ENCODE measurements at places on chromosomes 2 and 18.

DNA sequence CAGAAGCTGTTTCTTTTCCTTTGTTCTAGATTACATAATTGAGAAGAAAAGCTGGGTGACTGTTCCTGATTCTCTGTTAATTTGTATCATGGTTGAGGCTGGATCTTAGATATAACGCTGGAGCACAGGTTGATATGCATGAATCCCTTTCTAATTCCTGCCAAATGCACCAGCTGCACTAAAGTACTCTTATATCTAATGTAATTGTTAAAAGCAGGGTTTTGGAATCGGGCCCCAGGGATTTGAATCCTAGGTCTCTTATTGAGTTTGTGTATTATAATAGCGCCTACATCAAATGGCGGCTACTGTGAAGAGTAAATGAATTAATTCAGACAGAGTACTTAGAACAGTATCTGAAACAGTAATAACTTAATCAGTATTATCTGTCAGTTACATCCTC, 80.4 kb downstream of the MC4R start:
- no peak for DNase-seq

DNA sequence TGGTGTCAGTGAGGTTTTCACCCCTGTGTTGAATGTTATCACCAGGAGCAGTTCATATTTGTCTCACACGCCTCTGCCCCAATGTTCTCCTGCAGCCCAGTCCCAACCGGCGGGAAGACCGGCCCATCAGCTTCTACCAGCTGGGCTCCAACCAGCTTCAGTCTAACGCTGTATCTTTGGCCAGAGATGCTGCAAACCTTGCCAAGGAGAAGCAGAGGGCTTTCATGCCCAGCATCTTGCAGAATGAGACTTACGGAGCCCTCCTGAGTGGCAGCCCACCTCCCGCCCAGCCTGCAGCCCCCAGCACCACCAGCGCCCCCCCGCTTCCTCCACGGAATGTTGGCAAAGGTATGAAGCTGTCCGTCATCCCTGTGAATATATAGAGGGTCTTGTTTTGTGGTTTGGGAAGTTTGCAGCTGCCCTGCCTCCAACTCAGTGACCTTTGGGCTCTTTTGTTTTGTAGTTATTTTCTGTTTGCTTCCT, 35.1 kb downstream of the ITGB1BP1 start:
- no peak for DNase-seq

DNA sequence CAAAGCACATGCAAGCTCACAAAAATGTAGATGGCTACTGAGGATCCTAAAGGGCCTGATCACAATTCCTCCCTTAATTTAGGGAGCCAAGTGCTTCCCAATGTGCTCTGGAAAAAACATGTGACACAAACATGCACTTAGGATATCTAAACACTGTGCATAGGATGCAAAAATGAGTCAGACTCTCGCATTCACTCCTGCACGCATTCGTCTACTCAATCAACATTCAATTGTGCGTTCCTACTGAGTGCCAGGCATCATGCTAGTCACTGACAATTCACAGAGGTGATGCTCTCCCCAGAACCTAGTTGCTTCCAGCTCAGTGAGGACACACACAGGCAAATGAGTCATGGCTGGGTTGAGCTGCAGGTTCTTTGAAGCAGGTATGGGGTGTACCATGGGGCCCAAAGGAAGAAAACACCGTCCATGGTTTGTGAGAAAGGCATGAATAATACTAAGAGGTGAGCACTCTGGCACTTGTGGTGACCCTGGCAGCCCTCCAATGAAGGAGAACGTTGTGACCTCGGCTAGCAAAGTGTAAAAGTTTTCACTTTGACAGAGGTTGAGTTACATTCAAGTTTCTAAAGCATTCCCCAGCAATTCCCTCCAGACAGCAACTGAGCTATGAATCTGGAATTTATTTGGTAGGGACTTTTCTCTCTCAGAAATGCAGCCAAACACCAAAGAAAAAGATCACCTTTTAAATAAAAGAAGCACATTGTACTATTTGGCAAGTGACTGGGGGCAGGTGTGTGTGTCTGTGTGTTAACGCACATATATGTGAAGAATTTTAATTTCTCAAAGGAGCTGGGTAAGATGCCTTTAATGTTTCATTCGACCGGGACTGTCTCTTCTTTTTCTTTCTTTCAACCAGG, 173.3 kb downstream of the ALPK2 start:
- no peak for DNase-seq

DNA sequence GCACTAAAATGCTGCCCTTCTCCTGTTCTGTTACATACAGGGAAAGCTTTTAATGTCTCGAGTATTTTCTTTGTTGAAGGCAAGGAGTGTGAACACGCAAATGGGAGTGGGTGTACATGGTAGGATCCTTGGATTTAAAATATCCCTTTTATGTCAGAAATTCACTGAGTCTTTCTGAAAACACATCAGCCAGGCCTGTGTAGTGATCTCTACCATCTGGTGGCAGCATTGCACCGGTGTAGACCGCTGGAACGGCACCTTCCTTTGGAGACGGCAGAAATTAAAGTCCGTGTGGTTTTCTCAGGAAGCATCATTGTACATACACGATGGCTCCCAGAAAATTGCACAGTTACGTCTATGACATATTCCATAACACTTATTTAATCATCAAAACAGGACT, 515.8 kb downstream of the GALR1 start:
- DNase-seq, result no peak

DNA sequence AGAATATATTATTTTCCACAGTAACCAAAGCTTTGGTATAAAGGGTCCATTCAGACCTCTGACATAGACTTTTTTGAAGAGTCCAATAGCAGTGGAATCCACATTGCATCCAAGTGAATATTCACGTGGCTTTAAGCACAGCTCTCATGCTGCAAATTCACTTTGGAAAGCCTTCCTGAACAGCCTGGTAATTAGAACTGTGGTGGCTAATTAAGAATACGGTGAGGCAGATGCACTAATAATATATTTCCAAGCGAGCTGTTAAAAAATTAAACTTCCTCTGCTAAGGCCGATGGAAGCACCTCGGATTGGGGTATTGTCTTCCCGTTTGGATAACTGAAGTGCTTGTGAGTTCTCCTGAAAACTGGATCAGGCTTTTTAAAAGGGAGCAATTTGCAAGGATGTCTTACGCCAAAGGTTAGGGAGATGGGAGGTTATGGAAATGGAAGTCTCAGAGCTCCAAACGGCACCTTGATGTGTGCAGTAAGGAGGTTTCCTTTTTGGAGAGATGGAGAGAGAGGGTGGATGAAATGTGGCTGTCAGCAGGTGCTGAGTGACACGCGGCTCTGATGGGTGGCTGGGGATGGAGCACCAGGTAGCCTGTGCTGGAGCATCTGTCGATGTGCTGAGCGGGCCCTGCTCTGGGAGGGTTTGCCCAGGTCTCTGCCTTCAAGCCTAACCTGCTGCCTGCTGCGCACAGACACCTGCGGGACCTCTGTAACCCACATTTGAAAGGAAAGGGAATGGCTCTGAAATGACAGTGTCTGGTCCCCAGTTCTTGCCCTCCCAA, 37.5 kb downstream of the CABLES1 start:
- no peak for DNase-seq

DNA sequence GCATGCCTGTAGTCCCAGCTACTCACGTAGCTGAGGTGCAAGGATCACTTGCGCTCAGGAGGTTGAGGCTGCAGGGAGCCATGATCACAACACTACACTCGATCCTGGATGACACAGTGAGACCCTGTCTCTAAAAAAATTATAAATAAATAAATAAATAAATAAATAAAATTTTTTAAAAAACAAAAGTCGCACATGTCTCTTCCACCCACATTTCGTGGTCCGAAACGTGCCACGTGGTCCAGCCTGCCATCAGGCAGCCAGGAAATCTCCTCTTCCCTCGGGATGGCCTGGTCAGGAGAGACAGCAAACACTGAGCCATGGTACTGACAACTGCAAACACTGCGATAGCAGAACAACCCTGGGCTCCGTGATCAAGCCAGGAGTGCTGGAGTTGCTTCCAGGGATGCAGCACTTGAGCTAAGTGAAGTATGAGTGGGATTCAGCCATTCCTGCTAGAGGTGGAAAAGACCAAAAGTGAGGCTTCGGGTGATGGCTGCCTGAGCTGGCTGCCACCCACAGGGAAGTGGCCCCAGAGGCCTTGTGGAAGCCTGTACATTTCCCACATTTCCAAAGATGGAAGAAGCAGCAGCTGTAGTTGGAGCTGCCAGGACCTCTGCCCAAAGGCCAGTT, 193.1 kb downstream of the SMAD2 start:
- no peak for DNase-seq

- DNase-seq, result no peak
Measured at GRCh38 chr18:78521136-78521535, 458.5 kb upstream of the SALL3 start.

DNA sequence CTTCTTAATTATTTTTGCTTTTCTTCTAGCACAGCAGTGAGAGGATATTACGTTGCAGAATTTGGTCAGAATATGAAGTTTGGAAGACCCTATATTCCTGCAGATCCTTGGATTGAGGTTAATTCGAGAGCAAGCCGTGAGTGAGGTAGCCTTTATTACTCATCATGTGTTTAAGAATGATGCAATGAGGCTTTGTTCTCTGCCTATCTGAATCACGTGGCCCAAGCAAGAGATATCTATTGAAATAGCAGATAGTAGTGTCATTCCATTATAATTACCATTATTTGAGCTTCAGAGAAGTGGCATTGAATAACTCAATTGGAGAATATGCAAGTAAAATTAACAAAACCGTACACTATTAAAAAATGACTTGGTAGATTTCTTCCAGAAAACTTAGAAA, 641.1 kb downstream of the TMEM182 start:
- DNase-seq, result no peak

- DNase-seq, result no peak
Measured at GRCh38 chr18:11497585-11497984, 111.8 kb upstream of the SLC35G4 start.

DNA sequence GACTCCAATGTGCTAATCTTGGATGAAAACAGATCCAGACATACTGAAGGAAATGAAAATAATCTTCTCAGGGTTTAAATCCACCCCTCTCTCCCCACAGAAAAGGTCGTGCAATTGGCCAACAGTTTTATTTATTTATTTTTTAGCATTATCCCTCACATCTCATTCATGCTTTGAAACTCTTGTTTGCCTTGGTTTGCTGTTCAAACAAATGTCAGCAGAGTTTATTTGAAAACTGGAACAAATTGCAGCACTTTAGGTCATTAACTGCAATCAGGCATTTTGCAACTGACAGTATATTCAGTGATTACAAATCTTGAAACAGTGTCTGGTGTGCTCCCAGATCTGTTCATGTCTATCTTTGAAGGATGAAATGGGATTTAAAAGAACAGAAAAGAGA, 220.6 kb downstream of the SLC4A10 start:
- no peak for DNase-seq

- no peak for DNase-seq
Measured at GRCh38 chr2:27893006-27893405, 2.5 kb downstream of the BABAM2 start.

- DNase-seq, result no peak
Measured at GRCh38 chr2:27730980-27731691, 40.4 kb upstream of the MRPL33 start.

GRCh38 chr2:217451666-217452065, 551.1 kb downstream of the TNS1 start:
- DNase-seq, result no peak

- DNase-seq, result no peak
Measured at GRCh38 chr2:113776949-113777348, 20.5 kb upstream of the SLC35F5 start.

DNA sequence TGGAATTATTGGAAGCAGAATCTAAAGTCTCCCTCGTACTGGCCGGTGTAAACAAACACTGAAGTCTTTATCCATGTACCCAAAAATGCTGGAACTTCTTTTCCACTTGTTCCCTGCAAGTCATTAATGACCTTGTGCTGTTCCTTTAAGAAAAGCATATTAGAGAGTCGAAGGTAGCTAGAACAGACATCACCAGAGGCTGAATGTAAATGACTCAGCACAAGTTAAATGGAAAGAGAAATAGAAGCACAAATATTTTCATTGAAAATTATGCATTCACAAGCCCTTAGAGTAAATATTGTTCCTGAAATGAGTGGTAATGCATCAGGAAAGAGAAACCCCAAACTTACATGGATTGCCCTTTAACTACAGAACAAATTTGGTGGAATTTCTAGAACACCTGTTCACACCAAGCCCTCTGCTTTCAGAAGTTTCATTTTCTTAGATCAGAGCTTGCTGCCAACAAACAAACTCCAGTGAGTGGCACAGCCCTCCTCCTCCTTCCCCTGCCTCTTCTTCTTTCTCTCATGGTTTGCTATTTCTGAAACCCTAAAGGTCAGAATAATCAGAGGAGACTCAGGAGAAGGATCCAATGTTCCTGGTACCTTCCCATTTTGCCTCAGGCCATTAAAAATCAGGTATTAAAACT, 264.3 kb downstream of the TXNL1 start:
- DNase-seq, result no peak

DNA sequence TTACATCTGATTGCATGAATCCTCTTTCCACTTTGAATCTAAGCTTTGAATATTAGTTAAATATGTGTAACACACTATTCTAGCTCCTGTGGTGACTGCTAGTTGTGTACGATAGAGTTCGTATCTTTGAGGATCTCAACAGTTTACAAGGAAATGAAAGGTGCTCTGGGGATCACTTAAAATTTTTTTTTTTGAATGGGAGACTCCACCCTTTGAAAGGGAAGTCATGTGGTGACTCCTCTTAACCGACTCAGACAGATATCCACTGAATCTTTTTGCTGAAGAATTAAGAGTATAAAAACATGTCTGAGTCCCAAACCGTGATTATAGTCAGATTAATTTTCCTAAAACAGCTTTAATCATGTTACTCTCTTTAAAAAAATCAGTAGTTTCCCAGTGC, 4.0 kb downstream of the CLIP4 start:
- no peak for DNase-seq

DNA sequence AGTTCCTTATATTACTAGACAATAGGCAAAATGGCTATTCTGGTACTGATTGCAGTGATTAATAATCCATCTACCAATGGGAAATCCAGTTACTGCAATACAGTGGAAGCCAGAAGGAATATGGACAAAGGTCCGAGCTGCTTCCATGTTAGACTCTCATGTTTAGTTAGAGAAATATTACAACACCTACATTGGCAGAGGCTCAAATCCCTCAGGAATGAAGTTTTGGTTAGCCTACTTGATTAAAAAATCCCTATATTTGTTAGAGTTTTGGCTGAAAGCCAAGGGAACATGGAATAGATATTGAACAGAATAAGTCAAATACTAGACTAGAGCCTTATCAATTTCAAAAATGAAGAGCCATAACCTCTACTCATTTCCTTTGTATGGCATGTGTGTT, 48.5 kb downstream of the ARL6IP6 start:
- DNase-seq, result no peak

DNA sequence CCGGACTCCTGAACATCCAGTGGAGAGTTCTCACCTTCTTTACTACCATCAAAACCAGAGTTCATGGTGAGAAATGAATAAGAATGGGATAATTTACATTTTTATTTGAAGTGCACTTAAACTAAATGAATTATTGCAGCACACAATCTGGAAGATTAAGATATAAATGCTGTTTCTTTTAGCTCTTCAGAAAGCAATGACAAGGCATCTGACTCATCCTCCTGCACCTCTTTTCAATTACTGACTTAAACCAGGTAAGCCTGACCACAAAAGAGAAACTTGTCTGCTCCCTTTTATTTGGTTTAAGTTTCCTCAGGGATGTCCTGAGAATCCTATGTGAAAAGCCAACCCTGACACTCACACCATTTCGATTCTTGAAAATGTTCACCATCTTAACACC, 720 bp upstream of the DSC2 start:
- no peak for DNase-seq

- no peak for DNase-seq
Measured at GRCh38 chr2:236256366-236256985, 7.7 kb downstream of the ASB18 start.

All from glomerular endothelial cell (primary cell).